ENCODE measurements at places on chromosomes 7 and 10.

GRCh38 chr10:124003871-124004662 lies 89.3 kb downstream of the CHST15 start:
- no peak for DNase-seq

DNA sequence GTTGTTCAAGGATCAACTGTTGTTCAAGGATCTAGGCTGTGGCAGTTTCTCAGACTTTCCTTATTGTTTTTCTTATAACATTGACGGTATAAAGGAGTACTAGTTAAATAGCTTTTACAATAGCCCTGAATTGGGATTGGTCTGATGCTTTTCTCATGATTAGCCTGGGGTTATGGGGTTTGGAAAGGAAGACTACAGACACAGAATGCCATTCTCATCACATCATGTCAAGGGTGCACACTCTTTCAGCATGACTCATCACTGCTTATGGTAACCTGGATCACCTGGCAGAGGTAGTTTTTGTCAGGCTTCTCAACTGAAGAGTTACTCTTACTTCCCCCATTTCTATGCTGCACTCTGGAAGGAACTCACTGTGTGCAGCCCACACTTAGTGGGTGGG lies 194.2 kb upstream of the NPSR1 start:
- no peak for DNase-seq

- DNase-seq = no peak
Measured at GRCh38 chr7:82029236-82029913, 259.5 kb upstream of the HGF start.

DNA sequence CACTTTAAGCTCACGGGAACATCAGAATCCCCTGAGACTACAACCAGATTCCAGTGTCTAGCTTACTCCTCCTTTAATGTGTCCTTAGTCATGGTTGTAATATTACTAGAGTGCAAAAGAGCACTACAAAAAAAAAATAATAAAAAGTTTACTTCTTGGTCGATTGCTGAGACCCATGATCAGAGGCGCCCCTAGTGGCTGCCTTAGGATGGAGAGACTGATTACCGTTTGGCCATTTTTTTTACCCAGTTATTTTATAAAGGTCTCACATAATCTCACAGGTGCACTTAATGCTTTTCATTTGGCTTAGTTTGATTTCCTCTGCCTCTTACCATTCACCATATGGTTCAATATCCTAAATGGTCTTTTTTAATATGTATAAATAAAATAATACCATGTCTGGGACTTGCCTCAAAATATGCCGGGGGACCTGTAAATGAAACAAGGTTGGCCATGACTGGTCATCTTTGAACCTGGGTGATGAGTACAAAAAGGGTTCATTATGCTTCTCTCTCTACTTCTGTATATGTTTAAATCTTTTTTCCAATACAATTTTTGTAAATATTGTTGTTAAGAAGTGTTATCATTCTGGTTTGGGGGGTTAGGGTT lies 331.5 kb upstream of the NFE2L3 start:
- no peak for DNase-seq

DNA sequence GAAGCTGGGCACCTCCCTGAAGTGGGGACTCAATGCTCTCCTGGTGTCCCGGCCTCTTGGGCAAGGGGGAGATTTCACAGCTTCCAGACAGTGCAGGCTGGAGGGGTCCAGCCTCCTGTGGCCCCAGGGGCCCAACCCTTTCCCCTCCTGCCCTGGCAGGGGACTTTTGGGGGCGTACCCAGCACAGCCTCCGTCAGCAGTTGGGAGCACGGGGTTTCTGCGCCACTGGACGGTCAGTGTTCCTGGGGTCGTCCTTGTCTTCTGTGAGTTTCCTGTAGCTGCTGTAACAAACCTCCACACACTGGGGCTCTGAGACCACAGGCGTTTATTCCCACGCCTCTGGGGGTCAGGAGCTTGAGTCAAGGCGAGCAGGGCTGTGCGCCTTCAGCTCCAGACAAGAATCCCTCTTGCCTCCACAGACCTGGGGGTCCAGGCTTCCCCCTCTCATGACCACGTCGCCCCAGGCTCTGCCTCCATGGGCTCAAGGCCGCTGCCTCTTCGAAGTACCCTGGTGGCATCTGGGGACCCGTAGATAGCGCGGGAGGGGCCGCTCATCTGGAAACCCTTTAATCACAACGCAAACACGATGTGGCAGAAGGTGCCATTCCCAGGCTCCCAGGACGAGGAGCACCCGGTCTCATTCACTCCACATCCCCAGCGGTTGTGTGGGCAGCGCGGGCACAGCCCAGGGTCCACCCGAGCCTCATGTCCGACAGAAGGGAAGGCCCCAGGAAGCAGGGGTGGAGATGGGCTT lies 14.0 kb downstream of the PWWP2B start:
- DNase-seq = no peak

- DNase-seq = no peak
Measured at GRCh38 chr7:138900035-138900828, 81.0 kb downstream of the KIAA1549 start.

DNA sequence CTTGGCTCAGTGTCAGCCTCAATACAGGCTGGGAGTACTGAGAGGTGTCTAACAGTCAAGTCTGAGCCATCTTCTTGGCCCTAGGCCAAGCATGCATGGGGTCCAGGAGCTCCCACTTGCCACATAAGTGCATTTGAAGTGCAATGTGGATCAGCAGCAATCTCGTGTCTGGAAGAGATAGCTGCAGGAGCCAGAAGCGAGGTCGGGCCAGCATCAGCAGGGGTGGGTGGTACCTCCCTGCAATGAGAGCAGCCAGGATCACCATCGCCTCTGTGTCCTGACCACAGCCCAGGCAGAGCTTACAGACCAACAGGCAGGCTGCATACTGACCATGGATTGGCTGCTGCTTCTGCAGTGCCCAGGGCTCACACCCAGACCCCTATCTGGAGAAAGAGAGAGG lies 83.0 kb upstream of the CXCL12 start:
- DNase-seq = no peak

DNA sequence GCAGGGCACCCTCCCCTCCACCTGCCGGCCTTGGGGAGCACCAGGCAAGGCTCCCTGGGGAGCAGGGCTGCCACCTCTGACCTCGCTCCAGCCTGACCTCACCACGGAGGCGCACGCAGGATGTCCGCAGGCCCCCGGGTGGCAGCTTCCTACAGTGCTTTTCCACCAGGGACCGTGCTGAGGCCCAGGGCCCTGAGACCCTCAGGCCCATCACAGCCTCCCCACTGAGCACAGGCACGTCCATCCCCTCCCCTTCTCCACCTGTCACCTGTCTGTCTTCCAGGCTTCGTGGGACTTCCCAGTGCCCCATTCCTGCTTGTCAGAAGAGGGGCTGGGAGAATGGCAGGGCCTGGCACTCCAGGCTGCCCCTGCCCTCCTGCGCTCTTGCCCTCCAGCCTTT lies 90.1 kb downstream of the LHPP start:
- no peak for DNase-seq

GRCh38 chr7:143018931-143019330 lies 8.0 kb downstream of the OR9A2 start:
- no peak for DNase-seq

- DNase-seq = no peak
Measured at GRCh38 chr7:69166979-69167516, 431.2 kb upstream of the AUTS2 start.

DNA sequence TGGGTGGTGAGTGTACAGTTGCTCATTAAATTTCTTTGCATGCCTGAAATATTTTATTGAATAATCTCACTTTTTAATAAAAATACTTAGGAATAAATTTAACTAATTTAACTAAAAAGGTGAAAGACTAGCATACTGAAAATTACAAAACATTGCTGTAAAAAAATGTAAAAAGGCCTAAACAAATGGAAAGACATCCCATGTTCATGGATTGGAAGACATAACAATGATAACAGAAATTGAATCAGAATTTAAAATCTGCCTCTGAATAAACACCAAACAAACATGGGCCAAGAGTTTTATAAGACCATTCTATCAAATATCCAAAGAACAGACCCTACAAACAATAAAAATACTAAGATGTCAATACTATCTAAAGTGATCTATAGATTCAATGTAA lies 66.9 kb downstream of the LRRC17 start:
- DNase-seq = no peak

GRCh38 chr10:42177077-42177792 lies 461.1 kb downstream of the ZNF33B start:
- no peak for DNase-seq

GRCh38 chr10:124322191-124322980 lies 96.3 kb downstream of the OAT start:
- no peak for DNase-seq

DNA sequence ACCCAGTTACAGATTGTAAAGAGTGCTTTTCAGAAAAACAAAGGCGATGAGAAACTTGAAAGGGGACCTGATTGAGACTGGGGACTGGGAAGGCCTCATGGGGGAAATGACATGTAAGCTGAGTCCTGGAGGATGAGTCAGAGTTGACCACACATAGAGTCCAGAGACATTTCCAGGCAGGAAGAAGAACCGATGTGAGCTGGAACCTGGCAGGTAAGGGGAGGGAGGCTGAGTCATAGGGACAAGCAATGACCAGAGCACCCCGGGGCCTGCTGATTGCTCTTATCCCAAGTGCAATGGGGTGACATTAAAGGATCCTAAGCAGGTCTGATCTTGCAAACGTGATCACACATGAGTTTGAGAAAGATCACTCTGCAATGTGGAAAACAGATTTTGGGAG lies 11.7 kb downstream of the TLL2 start:
- DNase-seq = no peak

GRCh38 chr10:112535531-112535951 lies 88.5 kb downstream of the VTI1A start:
- DNase-seq = no peak

Data from stimulated activated CD4-positive, alpha-beta T cell treated with anti-CD3 and anti-CD28 coated beads, Interleukin-12 subunit alpha, Interleukin-12 subunit beta, amount 100 ng/mL, for 48 hours (primary cell).